ENCODE measurements at places on chromosomes 7 and 10.
A peak's percentile ranks its signal among the peaks of the same experiment; 100 is the strongest.

- DNase-seq = peak; percentile 50
Measured at GRCh38 chr7:2886900-2887299, 42.8 kb upstream of the GNA12 start.

DNA sequence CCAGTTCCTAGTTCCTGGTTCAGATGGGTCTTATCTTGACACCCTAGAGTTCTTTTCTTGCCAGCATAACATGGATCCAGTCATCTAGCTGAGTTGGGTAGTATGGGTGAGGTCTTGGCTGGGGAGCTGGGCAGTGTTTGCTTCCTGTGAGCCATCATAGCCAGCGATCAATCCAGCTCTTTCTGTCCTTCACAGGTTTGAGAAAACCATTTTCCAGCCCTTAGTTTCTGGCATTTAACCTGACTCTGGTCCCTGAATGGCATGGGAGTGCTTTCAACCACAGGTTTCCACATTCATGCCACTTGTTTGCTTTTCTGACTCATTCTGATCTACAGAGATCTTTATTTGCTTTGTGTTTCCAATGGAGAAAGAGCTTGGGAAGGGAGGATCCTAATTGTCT lies 8.6 kb downstream of the SLC13A1 start:
- no peak for DNase-seq

GRCh38 chr10:47283848-47284247 lies 16.1 kb upstream of the GDF10 start:
- no peak for DNase-seq

GRCh38 chr10:11156480-11156879 lies 138.8 kb downstream of the CELF2 start:
- no peak for DNase-seq

DNA sequence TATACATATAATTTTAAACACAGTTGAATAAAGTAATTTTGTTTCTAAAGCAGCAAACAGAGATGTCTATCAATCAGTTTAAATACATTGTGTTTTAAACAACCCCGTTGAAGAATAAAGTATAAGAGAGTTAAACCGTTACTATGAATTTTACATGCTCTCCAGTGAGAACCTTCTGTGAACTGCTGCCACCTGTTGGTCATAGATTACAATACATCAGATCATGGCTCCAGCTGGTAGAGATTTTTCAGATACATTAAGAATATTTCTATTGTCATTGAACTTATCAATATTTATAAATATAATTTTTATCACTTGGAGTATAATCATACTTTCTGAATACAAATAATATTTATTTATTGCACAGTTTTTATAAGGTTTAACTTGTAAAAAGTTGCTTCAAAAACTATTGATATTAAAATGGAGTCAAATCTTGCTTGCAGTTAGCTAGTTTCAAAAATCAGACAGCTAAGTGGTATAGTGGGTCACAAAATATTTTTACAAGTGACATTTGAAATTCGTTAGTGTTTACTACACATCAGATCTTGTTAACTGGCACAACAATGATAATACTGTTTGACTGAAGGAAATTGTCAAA lies 561.2 kb upstream of the PHF14 start:
- no peak for DNase-seq

GRCh38 chr10:25114036-25114411 lies 60.8 kb upstream of the GPR158 start:
- no peak for DNase-seq

GRCh38 chr10:28540145-28540544 lies 7.2 kb downstream of the WAC start:
- no peak for DNase-seq

DNA sequence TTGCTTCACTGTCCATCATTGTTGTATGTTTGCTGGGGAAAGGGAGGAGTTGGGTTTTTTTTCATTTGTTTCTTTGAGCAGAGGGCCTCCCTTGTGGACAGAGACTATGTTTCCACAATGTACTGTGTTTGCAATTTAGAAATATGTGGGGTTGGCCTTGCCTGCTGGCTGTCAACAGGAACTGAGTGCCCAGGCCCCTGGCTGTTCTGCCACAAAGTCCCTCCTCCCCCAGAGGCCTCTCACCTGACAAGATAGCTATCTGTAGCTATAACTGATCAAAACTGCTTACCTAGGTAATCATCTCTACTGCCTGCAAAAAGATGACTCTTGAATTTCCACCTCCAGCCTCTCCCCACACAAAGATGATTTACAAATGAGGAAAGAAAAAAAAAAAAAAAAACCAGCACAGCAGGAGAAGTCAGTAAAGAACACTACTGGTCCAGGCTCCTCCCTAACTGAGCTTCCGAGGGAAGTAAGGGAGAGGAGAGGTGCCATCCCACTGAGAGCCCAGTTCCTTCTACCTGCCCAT lies 121.8 kb downstream of the SGMS1 start:
- DNase-seq = no peak

DNA sequence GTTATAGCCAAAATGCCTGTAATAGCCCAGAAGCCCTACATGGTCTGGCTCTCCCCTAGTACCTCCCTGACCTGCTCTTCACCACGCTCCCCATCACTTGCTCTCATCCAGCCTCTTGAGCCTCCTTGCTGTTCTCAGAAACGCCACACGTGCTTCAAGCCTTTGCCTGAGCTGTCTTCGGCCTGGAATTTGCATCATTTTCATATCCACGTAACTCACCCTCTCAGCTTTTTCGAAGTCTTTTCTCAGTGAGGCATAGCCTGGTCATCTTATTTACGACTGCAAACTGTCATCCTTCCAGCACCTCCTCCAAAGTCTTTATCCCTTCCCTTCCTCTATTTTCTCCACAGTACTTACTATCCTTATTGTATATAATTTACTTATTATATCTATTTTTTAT lies 151.0 kb upstream of the AHR start:
- no peak for DNase-seq

- DNase-seq = no peak
Measured at GRCh38 chr7:29030781-29031275, 72.7 kb upstream of the TRIL start.

DNA sequence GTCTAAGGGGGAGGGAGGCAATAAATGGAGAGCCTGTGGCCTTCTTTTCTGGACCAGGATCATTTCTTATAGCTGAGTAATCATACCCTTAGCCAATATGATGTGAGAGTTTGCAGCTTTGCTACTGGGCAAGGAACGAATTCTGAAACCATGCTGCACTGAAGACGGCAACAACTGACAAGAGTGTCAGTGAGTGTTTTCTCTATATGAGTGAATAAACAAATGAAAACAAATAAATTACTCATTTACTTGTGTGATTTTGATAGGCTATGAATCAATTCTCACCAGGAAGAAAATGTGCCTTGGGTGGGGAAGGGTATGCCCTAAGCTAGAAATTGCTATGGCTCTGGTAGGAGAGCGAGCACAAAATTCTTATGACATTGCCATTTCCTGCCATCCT lies 79.4 kb upstream of the LRRN3 start:
- DNase-seq = no peak

DNA sequence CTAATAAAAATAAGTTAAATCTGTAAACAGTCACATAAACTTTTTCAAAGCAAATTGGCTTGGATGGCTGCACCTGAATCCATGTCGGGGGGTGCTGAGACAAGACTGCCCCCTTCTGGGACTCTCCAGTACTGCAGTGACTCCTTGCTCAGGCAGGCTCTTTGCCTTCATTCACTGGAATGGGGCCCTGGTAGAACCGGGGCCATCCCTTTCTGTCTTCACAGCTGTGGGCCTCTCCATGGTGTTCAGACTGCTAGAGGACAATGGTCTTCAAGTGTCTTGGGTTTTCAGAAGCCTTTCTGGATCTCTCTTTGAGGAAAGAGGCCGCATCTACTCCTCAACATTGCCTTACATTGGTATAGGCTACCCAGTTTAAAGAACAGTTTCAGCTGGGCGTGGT lies 16.1 kb upstream of the IMPDH1 start:
- DNase-seq = peak; percentile 70

GRCh38 chr10:72272689-72273409 lies 875 bp upstream of the DDIT4 start:
- peak; percentile 94 for DNase-seq

DNA sequence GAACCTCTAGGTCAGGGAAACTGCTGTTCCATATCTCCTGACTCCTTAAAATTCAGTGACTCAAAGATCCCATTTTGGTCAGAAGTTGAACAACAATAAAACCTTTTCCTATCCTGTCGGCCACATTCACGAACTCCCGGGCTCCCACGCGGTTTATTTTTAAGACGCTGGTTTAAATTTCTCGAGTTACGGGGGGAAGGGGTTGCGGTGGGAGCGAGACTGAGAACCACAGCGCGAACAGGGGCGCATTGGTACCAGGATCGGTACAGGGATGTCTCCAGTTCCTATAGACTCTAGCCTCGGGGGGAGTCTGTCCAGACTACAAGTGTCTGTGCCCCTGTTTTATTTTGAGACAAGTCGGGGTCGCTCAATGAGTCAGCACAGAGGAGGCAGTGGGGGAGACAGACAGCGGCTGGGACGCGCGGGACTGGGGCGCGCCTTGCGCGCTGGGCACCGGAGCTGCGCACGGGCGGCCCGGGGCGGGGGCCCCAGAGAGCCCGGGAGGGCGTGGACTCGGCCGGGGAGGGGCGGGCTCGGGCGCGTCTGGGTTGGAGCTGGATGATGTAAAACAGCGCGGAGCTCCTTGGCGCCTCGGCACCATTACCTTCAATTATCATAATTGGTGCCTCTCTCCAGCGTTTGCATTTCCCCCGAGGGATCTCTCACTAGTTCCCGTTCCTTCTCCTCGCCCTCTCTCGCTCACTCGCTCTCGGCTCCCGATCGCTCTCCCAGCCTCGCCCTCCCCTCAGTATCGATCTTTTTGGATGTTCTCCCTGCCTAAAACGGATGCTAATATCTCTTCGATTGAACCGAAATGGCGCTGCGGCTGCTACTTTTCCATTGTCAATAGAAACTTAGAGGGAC lies 8.7 kb upstream of the BAMBI start:
- DNase-seq = peak; percentile 71

GRCh38 chr7:50542132-50542531 lies 23.1 kb downstream of the DDC start:
- DNase-seq = no peak

DNA sequence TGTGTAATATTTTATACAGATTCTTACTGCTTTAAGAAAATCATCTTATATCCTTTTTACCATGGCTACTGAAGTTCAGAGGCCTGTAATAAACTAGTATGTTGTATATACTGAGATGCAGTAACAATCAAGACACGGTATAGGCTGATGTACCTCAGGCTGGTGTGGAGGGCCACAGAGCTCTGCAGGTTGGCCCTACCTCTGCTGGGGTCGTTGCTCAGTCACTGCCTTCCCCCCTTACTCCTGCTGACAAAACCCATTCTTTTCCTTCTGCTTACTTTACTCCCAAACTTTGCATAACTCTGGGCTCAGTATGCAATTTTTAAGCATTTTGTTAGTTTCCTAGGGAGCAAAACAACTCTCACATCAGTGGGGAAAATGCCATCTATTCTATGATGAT lies 200.1 kb upstream of the FOXP2 start:
- DNase-seq = no peak

GRCh38 chr10:30559180-30559579 lies 70.4 kb downstream of the LYZL2 start:
- DNase-seq = no peak

GRCh38 chr7:89607792-89608191 lies 546.5 kb upstream of the STEAP1 start:
- DNase-seq = no peak

- DNase-seq = no peak
Measured at GRCh38 chr10:116973371-116973905, 31.5 kb downstream of the SHTN1 start.

- no peak for DNase-seq
Measured at GRCh38 chr7:98355250-98355538, 45.7 kb downstream of the BAIAP2L1 start.

DNA sequence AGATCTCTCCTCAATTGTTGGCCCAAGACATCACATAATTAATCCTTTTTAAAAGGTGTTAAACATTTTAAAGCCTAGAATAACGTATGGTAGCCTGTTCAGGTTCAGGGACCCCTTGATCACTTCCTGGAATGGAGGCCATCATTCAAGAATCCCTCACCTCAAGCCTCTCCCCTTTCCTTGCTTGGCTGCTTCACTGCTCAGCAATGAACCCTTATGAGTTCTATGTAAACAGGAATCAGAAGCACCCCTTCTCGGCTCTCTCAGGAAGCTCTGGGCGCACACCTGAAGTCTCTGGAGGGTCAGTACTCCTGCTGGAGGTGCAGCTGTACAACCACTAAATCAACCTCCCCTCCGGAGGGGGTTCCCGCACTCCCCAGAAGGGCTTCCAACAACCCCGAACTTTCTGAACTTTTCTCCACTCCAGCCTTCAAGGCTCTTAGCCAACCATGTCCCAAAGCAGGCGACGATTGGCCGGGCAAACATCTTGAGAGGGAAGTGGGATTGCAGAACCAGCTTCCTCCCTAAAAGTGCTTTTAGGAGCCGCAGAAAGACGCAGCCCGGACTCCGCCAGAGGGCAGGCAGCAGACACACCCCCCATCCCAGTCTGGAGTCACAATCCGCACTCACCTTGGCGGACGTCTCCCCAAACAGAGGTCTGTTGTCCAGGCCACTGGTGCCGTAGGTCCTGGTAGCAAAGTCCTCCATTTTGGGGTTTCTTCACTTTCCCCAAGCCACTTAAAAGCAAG lies 562 bp downstream of the TMEM243 start:
- DNase-seq = peak; percentile 82

- no peak for DNase-seq
Measured at GRCh38 chr10:9895981-9896380, 1121.7 kb upstream of the CELF2 start.

DNA sequence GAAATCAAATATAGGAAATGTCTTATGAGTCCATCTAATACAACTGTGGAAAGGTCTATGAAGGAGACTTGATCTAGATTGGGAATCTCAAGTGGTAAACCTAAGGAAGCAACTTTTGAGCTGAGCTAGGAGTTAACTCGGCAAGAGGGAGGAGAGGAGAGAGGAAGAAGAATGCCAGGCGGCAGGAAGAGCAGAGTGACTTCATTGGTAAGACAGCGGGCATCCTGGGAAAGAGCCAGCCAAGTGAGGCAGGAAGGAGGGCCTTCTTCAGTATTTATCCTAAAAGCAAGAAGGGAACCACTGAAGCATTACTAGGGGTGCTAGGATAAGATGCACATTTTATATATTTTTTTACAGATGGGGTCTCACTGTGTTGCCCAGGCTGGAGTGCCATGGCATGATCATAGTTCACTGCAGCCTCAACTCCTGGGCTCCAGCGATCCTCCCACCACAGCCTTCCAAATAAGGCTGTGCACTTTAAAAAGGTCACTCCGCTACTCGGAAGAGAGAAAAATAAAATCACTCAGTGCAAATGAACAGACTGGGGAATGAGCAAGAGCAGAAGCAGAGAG lies 2.0 kb downstream of the BCL7B start:
- no peak for DNase-seq

DNA sequence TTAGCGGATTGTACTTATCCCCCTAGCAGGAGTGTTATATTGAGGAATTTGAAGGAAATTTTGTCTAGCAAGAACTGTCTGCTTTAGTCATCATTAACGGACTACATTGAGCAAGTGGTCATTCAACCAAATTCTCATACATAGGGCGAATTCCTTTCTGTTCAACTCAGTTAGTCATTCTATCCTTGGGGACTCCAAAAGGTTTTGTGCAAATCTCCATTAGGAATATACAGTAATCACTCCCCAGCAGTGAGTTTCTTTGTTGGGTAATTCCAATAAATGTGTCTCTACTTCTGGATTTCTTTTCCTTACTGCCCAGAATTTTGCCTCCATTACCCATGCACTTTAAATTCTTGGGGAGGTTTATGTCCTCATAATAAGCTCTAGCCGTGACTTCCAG lies 51.1 kb downstream of the EPDR1 start:
- no peak for DNase-seq

GRCh38 chr7:133284092-133284491 lies 31.2 kb downstream of the EXOC4 start:
- DNase-seq = no peak

Measured in Right ventricle myocardium superior (tissue), 1 donor.